Esophagus squamous epithelium (tissue), 5 donors: ENCODE measurements at places on chromosomes 4 and X. TPM values are rescaled to one million over a fixed set of nuclear protein-coding genes. Genes with fewer than 3 reads are reported as not detected.

DNA sequence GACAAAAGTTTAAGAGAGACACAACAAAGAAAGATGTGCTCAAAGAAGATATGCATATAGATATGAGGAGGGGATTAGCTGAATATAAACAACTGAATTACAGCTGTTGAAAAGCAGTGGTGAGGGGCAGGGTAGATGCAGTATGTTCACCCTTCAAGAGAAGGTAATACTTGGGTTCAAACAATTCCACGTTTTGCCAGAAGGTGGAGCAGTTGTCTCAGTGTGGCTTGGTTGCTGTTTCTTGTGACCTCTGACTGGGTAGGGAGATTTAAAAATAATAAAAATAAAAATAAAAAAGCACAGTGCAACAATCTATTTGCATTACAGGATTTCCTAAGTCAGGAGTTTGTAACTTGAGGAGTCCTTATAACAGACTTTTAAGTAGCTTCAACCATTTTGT lies 23.3 kb downstream of the PHOX2B start:
- DNase-seq = no peak

GRCh38 chrX:18291006-18291545 lies 63.4 kb downstream of the SCML2 start:
- no peak for DNase-seq

DNA sequence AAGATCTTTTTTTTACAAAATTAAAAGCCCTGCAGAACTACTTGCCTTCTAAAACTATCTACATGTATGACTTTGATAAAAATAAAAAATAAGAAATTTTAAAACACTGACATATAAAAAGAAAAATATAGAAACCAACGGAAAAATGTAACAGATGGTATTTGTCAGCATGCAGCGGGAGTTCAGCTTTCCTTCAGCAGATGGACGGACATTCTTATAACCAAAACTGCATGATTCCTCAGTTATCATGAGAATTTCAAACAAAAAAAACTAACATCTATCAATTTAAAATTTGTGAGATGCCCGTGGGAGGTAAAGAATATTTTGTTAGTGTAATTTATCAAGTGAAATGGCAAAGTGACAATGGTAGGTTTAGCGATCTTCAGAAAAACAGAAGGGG lies 23.2 kb downstream of the RWDD4 start:
- DNase-seq = no peak

- DNase-seq = no peak
Measured at GRCh38 chr4:145788755-145789154, 108.8 kb downstream of the C4orf51 start.

DNA sequence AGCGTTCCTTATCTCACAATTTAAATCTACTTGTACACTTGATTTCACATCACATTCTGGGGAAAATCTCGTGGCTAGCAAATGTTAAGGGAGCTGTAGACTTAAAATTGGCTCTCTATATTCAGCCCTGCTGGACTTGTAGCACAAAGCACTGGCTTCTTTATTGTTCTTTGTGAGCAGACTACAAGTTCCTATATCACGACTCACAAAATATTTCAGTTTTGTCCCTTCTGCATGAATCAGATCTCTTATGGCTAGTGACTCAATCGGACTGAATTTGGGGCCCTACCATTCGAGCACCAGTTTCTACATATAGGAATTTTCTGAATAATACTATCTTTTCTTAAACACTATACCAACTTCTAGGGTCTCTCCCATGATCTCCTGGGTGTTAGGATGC lies 390.1 kb downstream of the ADAM29 start:
- no peak for DNase-seq

DNA sequence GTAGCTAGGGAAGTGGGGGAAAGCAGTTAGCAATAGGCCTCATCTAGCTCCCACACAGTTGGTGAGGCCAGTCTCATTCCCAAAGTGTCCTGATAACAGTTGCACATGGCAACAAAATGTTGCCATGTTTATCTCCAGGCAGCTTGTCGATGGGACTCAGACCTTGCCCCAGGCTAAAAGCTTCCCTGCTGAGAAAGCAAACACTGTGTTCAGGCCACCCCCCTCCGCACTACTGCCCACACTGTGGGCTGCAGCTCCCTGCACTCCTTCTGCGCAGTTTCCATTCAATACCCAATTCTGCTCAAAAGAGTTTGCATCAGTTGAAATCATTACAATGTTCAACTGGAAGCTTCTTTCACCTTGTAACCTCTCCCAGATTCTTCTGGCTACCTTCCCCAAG lies 287.8 kb upstream of the GK2 start:
- DNase-seq = no peak

- no peak for DNase-seq
Measured at GRCh38 chr4:183627979-183628588, 30.9 kb downstream of the RWDD4 start.

The PRRG3 gene
- 0.41 TPM for total RNA-seq

The COL4A6 gene
- total RNA-seq = 6.5 TPM

The ODAPH gene
- total RNA-seq = 0.23 TPM

The MAGED4 gene
- 1.1 TPM for total RNA-seq

The ADGRG4 gene
- not detected for total RNA-seq
